Naive B cell (primary cell): ENCODE measurements at places on chromosomes 16 and 17. TPM values are rescaled to one million over a fixed set of nuclear protein-coding genes. Genes with fewer than 3 reads are reported as not detected.

DNA sequence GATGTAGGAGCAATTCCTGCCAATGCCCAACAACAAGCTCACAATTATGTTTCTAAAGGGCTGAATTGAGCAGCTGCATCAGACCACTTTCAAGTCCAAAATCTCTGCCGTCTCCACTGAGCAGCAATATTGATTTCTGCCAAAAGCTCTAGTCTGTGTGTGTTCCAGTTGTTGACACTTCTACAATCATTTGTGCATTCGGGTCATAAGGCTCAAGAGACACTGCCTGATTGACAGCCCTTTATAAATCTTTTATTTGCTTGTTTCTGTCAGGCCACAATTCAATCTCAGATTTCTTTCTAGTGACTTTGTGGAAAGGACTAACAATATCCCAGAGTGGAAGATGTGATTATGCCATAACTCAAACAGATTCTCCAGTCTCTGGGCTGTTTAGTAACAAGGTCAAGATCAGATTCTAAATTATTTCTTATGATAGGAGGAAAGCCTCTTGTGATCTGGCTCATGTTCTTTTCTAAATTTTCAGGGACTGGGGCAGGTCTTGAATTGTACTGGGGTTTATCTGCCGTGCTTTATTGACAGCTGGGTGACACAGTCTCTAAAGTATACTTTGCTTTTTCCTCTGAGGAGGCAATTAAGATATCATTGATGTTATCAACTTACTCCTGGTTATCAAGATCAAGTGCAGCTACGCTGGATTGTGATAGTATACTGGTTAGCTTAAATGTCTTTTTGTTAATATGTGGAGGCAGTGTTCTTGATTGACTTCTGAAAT lies 377.1 kb downstream of the CNTNAP4 start:
- H3K36me3 ChIP-seq = no peaks in the 10 kb centered on the region
- H3K27ac ChIP-seq = no peak overlapping the region
- no peaks in the 10 kb centered on the region for H3K27me3 ChIP-seq
- no peak for DNase-seq
- no peaks in the 10 kb centered on the region for H3K4me1 ChIP-seq

- no peak overlapping the region for H3K4me3 ChIP-seq
- DNase-seq = no peak
- peaks cover 11% of the 10 kb centered on the region for H3K27me3 ChIP-seq
- H3K36me3 ChIP-seq = no peaks in the 10 kb centered on the region
- no peaks in the 10 kb centered on the region for H3K4me1 ChIP-seq
These were observed 14.0 kb downstream of the SOX9 start for GRCh38 chr17:72134608-72135394.

DNA sequence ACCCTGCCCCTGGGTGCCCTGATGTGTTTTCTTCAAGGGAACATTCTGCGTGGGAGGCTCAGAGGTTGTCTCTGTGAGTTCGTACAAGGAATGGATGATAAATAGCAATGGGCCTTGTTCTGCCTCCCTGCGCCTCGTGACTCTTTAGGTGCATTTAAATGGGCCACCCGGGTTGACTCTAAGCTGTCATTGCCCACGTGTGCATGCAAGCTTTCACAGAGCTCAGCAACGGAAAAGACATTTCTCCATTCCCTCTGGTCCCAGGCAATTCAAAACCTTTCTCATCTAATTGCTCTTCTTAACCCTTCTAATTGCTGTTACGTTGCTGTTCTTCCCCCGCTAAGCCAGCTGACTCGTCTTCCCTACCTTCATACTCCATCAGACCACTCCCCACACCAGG lies 71.5 kb upstream of the SDK2 start:
- H3K4me3 ChIP-seq = no peak overlapping the region
- no peak overlapping the region for H3K27ac ChIP-seq
- no peaks in the 10 kb centered on the region for H3K36me3 ChIP-seq
- peaks cover 14% of the 10 kb centered on the region for H3K4me1 ChIP-seq
- H3K27me3 ChIP-seq = peaks cover 13% of the 10 kb centered on the region

DNA sequence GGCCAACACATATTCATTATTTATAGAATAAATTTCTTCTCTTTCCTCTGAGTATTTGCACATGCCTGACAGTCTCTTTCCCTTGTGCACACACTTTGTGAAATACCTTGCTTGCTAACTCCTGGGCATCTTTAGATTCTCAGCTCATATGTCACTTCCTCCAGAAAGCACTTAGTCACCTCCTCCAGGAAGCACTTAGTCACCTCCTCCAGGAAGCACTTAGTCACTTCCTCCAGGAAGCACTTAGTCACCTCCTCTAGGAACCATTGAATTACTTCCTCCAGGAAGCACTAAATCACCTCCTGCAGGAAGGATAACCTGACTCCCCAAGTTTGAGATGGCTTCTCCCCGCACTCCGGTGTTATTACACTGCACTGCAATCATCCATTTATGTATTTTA lies 462.5 kb upstream of the EEF2KMT start:
- peaks cover 5% of the 10 kb centered on the region for H3K27me3 ChIP-seq
- H3K4me1 ChIP-seq = no peaks in the 10 kb centered on the region
- DNase-seq = no peak
- no peak overlapping the region for H3K4me3 ChIP-seq
- H3K36me3 ChIP-seq = no peaks in the 10 kb centered on the region

DNA sequence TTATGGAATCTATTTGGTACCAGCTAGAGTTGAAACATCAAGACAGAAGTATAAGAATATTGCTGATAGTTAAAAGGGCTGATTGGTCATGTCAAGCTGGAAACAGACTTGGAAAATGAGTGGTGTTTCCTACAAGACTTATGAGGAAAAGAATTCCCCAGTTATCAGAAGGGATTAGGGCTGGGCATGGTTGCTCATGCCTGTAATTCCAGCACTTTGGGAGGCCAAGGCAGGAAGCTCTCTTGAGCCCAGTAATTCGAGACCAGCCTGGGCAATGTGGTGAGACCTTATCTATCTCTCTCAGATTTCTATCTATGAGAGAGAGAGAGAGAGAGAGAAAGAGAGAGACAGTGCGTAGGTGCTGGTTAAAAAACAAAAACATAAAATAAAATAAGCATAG lies 139.5 kb upstream of the PMFBP1 start:
- H3K4me3 ChIP-seq = no peak overlapping the region
- H3K27ac ChIP-seq = no peak overlapping the region
- DNase-seq = no peak
- no peaks in the 10 kb centered on the region for H3K4me1 ChIP-seq
- no peaks in the 10 kb centered on the region for H3K27me3 ChIP-seq

DNA sequence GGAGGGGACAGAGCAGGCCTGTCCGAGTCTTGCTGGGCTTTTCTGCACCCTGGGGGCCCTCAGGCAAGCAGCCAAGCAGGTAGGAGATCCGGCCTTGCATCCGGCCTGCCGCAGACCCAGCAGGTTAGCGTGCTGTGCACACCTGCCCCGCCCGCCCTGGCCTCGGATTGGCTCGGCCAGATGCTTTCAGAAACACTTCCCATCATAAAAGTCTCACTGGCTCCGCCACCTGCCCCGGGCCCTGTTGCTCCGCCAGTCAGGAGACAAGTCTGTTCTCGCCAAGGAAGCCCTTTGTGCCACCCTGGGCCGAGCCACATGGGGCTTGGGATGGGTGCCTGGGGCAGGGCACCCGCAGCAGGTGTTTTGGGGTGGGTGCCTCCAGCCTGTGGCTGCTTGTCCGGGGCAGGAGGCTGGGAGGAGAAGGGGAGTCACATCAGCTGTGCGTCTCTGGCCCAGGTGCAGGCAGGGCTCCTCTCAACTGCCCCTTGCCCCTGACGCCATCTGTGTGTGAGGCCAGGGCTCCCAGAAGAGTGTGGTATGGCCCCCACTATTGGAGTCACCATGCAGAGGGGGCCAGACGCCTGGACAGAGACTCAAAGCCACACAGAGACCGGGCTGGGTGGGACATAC lies 228.2 kb upstream of the GSE1 start:
- H3K36me3 ChIP-seq = no peaks in the 10 kb centered on the region
- H3K4me1 ChIP-seq = peaks cover 11% of the 10 kb centered on the region
- H3K4me3 ChIP-seq = peak overlapping the region; percentile 51
- no peak for DNase-seq
- peaks cover 18% of the 10 kb centered on the region for H3K27me3 ChIP-seq

DNA sequence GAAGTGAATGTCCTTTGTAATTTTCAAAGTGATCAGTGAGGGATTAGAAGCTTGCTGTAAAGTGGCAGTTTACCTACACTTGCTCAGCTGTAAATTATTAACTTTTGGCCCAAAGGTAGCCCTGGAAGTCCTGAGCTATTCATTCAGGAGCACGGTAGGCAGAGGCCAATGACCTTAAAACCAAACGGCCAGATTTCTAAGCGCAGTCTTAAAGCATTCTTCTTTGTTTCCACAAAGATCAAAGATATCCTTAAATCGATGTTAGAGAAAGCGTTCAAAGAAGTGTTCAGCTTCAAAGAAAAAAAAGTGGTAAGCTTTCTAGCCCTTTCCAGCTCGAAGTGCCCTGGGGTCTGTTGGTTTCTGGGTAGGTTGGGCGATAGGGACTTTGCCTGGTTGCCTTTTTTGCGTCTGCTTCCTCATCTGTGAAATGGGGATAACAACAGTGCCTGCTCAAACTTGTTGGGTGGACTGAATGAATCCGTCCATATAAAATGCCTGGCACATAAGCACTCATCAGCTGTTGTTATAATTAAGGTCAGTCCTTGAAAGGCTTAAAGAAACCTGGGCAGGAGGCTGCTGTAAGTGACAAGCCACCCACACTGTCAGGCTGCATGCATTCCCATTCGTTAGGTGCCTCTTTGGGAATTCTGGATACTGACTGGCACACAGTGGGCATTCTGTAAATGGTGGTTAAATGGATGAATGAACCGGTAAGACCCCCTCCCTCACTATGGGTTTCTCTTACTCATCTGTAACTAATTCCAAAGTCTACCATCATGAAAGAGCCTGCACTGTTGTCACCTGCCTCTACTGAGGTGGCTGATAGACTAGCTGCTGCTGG lies 113.2 kb downstream of the PRKCA start:
- no peak overlapping the region for H3K27ac ChIP-seq
- H3K4me1 ChIP-seq = no peaks in the 10 kb centered on the region
- H3K4me3 ChIP-seq = no peak overlapping the region
- DNase-seq = no peak

DNA sequence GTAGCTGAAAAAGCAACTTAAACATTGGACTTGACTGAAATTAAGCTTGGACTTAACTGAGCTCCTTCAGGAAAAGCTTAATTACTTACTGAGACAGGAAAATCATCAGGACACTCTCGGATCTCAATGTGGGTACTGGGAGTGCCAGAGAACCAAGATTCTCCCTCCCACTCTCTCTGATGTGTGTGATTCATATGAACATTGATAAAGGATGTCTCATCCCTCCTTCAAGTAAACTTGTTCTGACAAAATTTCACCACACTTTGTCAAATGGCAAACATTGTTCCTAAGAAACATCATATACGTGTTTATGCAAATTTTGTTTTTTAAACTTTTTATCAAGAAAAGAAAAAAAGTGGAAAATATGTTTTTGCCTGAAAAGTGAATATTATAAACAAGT lies 4.1 kb upstream of the SLFN5 start:
- DNase-seq = no peak
- peaks cover 21% of the 10 kb centered on the region for H3K4me1 ChIP-seq
- H3K27me3 ChIP-seq = peaks cover 29% of the 10 kb centered on the region
- H3K36me3 ChIP-seq = no peaks in the 10 kb centered on the region
- no peak overlapping the region for H3K4me3 ChIP-seq

GRCh38 chr17:66755944-66756290 lies 79.0 kb upstream of the CACNG5 start:
- H3K27me3 ChIP-seq = no peaks in the 10 kb centered on the region
- H3K27ac ChIP-seq = no peak overlapping the region
- no peak for DNase-seq
- no peak overlapping the region for H3K4me3 ChIP-seq
- H3K36me3 ChIP-seq = peaks cover 6% of the 10 kb centered on the region

GRCh38 chr17:8173056-8173870 lies 2.9 kb downstream of the TMEM107 start:
- H3K4me3 ChIP-seq = peak overlapping the region; percentile 90
- peak; percentile 91 for DNase-seq
- H3K27ac ChIP-seq = peak overlapping the region; percentile 100
- no peaks in the 10 kb centered on the region for H3K36me3 ChIP-seq

- peak; percentile 5 for DNase-seq
- peaks cover 5% of the 10 kb centered on the region for H3K4me1 ChIP-seq
- no peak overlapping the region for H3K4me3 ChIP-seq
- peaks cover 6% of the 10 kb centered on the region for H3K27me3 ChIP-seq
- no peak overlapping the region for H3K27ac ChIP-seq
These were observed 26.9 kb downstream of the RGS9 start for GRCh38 chr17:65163990-65164495.

- peaks cover 35% of the 10 kb centered on the region for H3K36me3 ChIP-seq
- H3K27me3 ChIP-seq = no peaks in the 10 kb centered on the region
- H3K27ac ChIP-seq = no peak overlapping the region
- no peak overlapping the region for H3K4me3 ChIP-seq
These were observed 44.4 kb downstream of the PIK3R5 start for GRCh38 chr17:8921147-8921546.

Gene CA10
- not detected for polyA plus RNA-seq

Gene METRN
- 9.4 TPM for polyA plus RNA-seq

Gene ZNF778
- 3.8 TPM for polyA plus RNA-seq

Gene GPR179
- not detected for polyA plus RNA-seq
